ENCODE measurements at places on chromosomes 3 and 15. TPM values are rescaled to one million over a fixed set of nuclear protein-coding genes. Genes with fewer than 3 reads are reported as not detected.

SH2D7 gene
- total RNA-seq = not detected

DNA sequence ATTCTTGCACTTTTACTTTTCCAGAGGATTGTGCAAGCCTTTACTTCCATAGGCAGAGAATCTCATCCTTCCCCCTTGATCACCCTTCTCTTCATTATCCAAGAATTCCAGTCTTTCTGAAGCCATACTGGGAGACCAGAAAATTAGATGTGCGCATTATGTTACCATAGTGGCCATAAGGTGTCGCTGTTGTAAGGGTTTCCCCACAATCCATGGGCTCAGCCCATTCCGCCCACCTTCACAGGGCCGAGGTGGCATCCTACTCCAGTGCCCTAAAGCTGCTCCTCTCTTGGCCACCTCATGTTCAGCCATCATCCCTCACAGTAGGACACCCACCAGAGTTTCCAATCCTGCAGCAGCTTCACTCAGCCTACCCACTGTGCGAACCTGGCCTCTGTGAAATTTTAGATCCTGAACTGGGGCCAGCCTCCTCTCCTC is 35.0 kb downstream of the CTSH start:
- H3K27me3 ChIP-seq = no peaks in the 10 kb centered on the region
- H3K4me1 ChIP-seq = peaks cover 27% of the 10 kb centered on the region
- H3K4me3 ChIP-seq = no peak overlapping the region
- no peak for DNase-seq
- H3K36me3 ChIP-seq = peaks cover 82% of the 10 kb centered on the region

GRCh38 chr3:152589644-152590043 is 245.3 kb upstream of the P2RY1 start:
- H3K27me3 ChIP-seq = no peaks in the 10 kb centered on the region
- no peaks in the 10 kb centered on the region for H3K36me3 ChIP-seq
- H3K4me3 ChIP-seq = no peak overlapping the region

- no peak for DNase-seq
- H3K27me3 ChIP-seq = no peaks in the 10 kb centered on the region
- H3K36me3 ChIP-seq = no peaks in the 10 kb centered on the region
- no peak overlapping the region for H3K27ac ChIP-seq
- H3K4me3 ChIP-seq = no peak overlapping the region
These were observed 160.1 kb upstream of the ATP11B start for GRCh38 chr3:182633186-182633585.

GP9 gene
- total RNA-seq = not detected

Measured in osteoblast (primary cell).